ENCODE measurements at places on chromosomes 16 and 17.

GRCh38 chr16:14505846-14506245 lies 124.2 kb downstream of the PARN start:
- no peak for DNase-seq

GRCh38 chr17:40610359-40610758 lies 37.3 kb downstream of the SMARCE1 start:
- no peak for DNase-seq

- DNase-seq: no peak
These were observed 156.4 kb downstream of the C16orf95 start for GRCh38 chr16:87160701-87161337.

GRCh38 chr16:55015181-55015913 lies 84.7 kb downstream of the IRX5 start:
- DNase-seq: no peak

- no peak for DNase-seq
These were observed 31.6 kb downstream of the VPS53 start for GRCh38 chr17:683040-683439.

- DNase-seq: no peak
These were observed 15.5 kb downstream of the CMIP start for GRCh38 chr16:81460075-81460474.

GRCh38 chr16:73796241-73796640 lies 500.4 kb upstream of the PSMD7 start:
- DNase-seq: no peak

- no peak for DNase-seq
These were observed 871 bp downstream of the ABCA8 start for GRCh38 chr17:68954146-68954896.

DNA sequence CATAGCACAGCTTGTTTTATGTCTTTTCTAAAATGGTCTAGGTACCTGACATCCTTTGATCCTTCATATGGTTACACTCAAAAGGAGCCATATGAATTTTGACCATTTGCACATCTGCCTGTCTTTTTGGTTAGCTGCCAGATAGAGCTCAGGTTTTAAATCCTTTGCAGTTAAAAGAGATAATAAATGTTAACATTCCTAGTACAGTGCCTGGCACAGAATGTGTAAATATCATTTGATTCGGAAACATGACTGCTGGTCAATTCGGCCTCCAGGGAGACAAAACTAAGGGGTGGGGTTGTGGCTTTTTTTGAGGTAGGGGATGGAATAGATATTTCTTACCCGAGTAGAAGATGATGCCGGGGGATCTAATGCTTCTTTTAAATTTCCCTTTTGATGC lies 64.2 kb downstream of the FTO start:
- DNase-seq: no peak

DNA sequence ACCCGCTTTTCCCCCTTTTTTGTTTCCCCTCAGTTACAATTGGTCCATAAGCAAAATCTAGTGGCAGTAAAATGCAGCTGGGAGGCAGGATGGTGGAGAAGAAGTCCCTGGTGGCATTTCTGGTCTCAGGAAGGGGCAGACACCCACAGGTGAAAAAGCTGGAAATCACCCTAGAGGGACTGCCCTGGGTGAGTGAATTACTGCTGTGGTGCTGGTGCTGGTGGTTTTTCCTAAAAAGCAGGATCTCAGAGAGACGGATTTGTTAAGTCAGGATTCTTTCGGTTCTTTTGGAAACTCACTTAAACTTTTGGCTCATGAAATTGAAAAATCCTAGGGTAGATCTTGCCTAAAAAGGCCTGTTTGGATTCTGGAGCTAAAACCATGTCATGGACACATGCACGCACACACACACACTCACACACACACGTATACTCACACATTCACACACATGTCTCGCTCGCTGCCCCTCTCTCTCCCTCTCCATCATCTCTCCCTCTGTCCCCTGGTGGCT lies 65.8 kb downstream of the NKD1 start:
- DNase-seq: no peak

DNA sequence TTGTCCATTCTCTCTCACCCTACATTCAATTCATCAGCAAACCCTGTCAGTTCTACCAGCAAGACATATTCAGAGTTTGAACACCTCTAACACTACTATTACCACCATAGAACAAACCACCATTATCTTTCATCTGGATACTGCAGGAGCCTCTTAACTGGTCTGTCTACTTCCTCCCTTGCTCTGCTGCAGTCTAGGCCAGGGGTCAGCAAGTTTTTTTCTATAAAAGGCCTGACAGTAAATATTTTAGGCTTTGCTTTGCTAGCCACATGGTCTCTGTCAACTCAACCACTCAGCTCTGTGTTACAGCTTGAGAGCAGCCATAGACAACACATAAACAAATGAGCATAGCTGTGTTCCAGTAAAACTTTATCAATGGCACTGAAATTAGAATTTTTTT lies 13.8 kb downstream of the KCTD19 start:
- no peak for DNase-seq

GRCh38 chr16:15843635-15844279 lies 13.1 kb downstream of the MYH11 start:
- no peak for DNase-seq

- no peak for DNase-seq
These were observed 12.8 kb upstream of the TBX21 start for GRCh38 chr17:47720196-47720595.

DNA sequence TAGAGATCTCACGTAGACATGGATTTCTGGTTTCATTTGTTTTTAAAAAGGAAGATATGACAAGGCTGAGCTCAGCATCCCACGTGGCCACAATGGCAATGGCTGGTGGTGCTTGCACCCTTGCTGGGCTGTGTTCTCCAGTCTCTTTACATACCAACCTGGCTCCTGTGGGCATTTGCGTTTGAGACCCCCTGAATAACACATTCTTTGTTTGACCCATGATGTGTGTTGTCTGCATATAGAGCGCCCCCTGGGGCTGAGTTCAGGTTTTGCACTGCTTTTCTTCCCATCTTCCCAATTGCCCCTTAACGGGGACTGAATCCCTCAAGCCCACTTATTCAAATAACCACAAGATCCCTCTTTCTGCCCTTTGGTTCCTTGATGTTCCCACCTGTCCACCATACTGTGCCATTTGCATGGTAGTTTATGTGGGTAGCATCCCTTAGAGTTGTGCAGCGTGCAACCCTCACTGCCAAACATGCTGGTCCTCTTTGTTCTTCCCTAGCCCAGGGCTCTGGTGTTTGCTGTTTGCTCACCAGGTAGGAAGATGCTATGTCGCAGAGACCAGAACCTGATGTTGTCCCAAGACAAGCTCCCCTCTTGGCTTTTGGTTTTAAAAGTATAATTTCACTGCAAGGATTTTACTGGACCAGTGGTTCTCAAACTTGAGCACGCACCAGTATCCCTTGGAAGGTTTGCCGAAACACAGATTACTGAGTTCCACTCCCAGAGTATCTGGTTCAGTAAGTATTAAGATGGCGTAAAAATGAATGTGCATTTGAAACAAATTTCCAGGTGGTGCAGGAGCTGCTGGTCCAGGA lies 38.5 kb upstream of the NKD1 start:
- no peak for DNase-seq

DNA sequence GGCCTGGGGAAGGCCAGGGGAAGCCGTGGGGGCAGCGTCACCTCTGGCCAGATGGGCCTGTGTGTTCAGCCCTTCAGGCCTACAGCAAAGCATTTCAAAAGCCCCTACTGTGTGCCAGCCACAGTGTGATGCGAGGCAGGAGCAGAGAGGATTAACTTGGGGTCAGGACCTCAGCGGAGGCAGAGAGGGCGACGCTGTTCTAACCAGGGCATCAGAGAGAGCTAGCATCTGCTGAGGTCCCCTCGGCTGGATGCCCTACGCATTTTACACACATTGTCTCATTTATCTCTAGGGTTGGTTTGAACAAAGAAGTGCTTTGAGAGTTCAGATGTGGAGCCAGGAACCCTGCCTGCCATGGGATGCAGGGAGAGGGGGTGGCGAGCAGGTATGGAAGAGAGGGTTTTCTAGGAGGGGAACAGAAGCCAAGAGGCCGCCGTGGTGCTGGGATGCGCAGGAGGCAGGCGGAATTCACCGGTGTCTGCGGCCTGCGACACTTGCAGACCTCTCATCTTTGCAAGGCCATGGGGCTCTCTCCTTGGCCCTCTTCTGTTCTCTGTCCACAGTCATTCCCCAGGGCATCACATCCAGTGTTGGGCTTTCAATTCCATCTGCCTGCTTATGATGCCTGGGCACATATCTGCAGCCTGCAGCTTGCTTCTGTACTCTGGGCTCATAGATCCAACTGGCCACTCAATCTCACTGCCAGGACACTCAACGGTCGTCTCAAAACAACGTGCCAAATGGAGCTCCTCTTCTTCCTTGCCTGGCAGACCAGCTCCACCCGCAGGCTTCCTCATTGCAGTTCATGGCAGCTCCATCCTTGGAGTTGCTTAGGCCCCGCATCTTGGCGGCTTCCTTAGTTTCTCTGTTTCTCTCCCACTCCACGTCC lies 8.1 kb upstream of the NKD1 start:
- no peak for DNase-seq

DNA sequence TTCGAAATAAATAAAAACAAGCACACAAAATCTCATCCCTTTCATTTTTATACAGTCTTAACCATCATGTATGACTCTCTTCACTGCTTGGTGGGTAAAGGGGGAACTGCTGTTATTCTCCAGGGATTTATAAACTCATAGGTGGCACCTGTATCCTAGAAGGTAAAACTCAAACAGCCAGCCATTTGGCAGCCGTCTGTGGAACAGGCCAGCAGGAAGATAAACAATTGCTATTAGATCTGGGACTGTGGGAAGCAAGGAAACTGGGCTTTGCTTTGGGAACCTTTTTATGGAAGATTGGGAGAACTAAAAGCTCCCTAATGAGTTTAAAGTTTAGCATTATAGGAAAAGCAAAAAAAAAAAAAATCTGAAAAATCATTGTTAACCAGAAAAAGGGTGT lies 126.0 kb downstream of the TANGO6 start:
- no peak for DNase-seq

Data from AG04450 (cell line).